ENCODE measurements at places on chromosomes 11 and 22. TPM values are rescaled to one million over a fixed set of nuclear protein-coding genes. Genes with fewer than 3 reads are reported as not detected.

OR51B2 gene
- total RNA-seq, result not detected

CSNK2A3 gene
- 2.8 TPM for total RNA-seq

SLC17A6 gene
- not detected for total RNA-seq

PCNX3 gene
- 33.5 TPM for total RNA-seq

KDM4D gene
- 0.45 TPM for total RNA-seq

MMP7 gene
- total RNA-seq, result 22.7 TPM

SPCS2 gene
- total RNA-seq, result 250 TPM

MS4A15 gene
- not detected for total RNA-seq

SLC22A9 gene
- not detected for total RNA-seq

MS4A3 gene
- not detected for total RNA-seq

INPPL1 gene
- total RNA-seq, result 57.2 TPM

RAG2 gene
- total RNA-seq, result not detected

MFNG gene
- total RNA-seq, result 2.0 TPM

GRAP2 gene
- not detected for total RNA-seq

DEPDC5 gene
- total RNA-seq, result 4.1 TPM

LDLRAD3 gene
- total RNA-seq, result 22.2 TPM

LSP1 gene
- 1.3 TPM for total RNA-seq

OR52B6 gene
- total RNA-seq, result not detected

RFPL2 gene
- total RNA-seq, result 0.10 TPM

SEPTIN3 gene
- total RNA-seq, result 1.2 TPM

POTEH gene
- not detected for total RNA-seq

CCDC34 gene
- total RNA-seq, result 27.3 TPM

OR51G2 gene
- total RNA-seq, result not detected

OR11H1 gene
- total RNA-seq, result not detected

BCO2 gene
- total RNA-seq, result 0.79 TPM

GPHA2 gene
- total RNA-seq, result not detected

BARX2 gene
- not detected for total RNA-seq

TRIM49 gene
- total RNA-seq, result not detected

CTSF gene
- total RNA-seq, result 36.7 TPM

IGSF9B gene
- total RNA-seq, result 0.54 TPM

VPS11 gene
- 7.9 TPM for total RNA-seq

GLYAT gene
- total RNA-seq, result not detected

JRKL gene
- total RNA-seq, result 5.1 TPM

PEX26 gene
- total RNA-seq, result 8.1 TPM

MMP27 gene
- not detected for total RNA-seq

DLG2 gene
- not detected for total RNA-seq

ACRV1 gene
- not detected for total RNA-seq

CRYBB2 gene
- not detected for total RNA-seq

SMIM35 gene
- not detected for total RNA-seq

OR52W1 gene
- not detected for total RNA-seq

PHLDB1 gene
- total RNA-seq, result 10.0 TPM

SPI1 gene
- total RNA-seq, result not detected

NXPE4 gene
- total RNA-seq, result not detected

HBB gene
- not detected for total RNA-seq

ZNF70 gene
- total RNA-seq, result 1.0 TPM

SCN2B gene
- not detected for total RNA-seq

LMO2 gene
- 0.31 TPM for total RNA-seq

ENTHD1 gene
- total RNA-seq, result not detected

YPEL4 gene
- 0.32 TPM for total RNA-seq

C22orf15 gene
- not detected for total RNA-seq

HBG1 gene
- total RNA-seq, result not detected

MAPK8IP1 gene
- 5.7 TPM for total RNA-seq

EMID1 gene
- total RNA-seq, result 0.34 TPM

RASL10A gene
- not detected for total RNA-seq

DCDC1 gene
- total RNA-seq, result 0.18 TPM

PATE2 gene
- not detected for total RNA-seq

C11orf21 gene
- total RNA-seq, result not detected

Measured in A549 treated with RU486 at 1 μM for 4 hours (cell line).